Spinal cord (tissue), 10 donors: ENCODE measurements at places on chromosomes 11 and 22. TPM values are rescaled to one million over a fixed set of nuclear protein-coding genes. Genes with fewer than 3 reads are reported as not detected.

Gene MAJIN
- 0.50 TPM for total RNA-seq

Gene KRTAP5-7
- 0.17 TPM for total RNA-seq

Gene CCDC89
- 2.1 TPM for total RNA-seq

Gene GNAZ
- 46.5 TPM for total RNA-seq

Gene MYBPC3
- total RNA-seq: 0.06 TPM

Gene ZP1
- total RNA-seq: not detected

Gene LMNTD2
- 0.79 TPM for total RNA-seq

Gene FJX1
- total RNA-seq: 25.6 TPM

Gene LDLRAD3
- total RNA-seq: 20.9 TPM

Gene PGGHG
- total RNA-seq: 15.9 TPM

Gene LARGE1
- 31.6 TPM for total RNA-seq

Gene RNF141
- 51.6 TPM for total RNA-seq

Gene KCTD17
- 35.5 TPM for total RNA-seq

Gene SCGB2A2
- total RNA-seq: not detected

Gene OR8G1
- not detected for total RNA-seq

Gene PLAAT4
- 12.2 TPM for total RNA-seq

Gene SLC22A8
- total RNA-seq: 95.5 TPM

Gene TPCN2
- 13.8 TPM for total RNA-seq

Gene SAC3D1
- 4.0 TPM for total RNA-seq

Gene UBE4A
- total RNA-seq: 56.9 TPM

Gene FAM89B
- 7.0 TPM for total RNA-seq

Gene LYVE1
- 56.5 TPM for total RNA-seq

Gene KLHL35
- 6.1 TPM for total RNA-seq

Gene VPS51
- total RNA-seq: 122 TPM

Gene RAB38
- 21.7 TPM for total RNA-seq

Gene CD3E
- not detected for total RNA-seq

Gene ALDH3B1
- 2.9 TPM for total RNA-seq

Gene KCTD14
- 6.4 TPM for total RNA-seq

Gene TMEM258
- 170 TPM for total RNA-seq

Gene ZNRF3
- 10.4 TPM for total RNA-seq

Gene LMO2
- 22.3 TPM for total RNA-seq

Gene CBLIF
- not detected for total RNA-seq

Gene BBOX1
- total RNA-seq: 23.5 TPM

Gene OR8D1
- total RNA-seq: not detected

Gene SLC6A5
- total RNA-seq: 56.9 TPM

Gene OR52A1
- not detected for total RNA-seq

Gene TEX12
- 0.99 TPM for total RNA-seq

Gene BIRC3
- total RNA-seq: 3.9 TPM

Gene JAML
- total RNA-seq: 9.2 TPM

Gene HTR3B
- total RNA-seq: 0.79 TPM

Gene PLA2G6
- total RNA-seq: 32.6 TPM

Gene SMC1B
- total RNA-seq: 0.11 TPM

Gene OR4A15
- not detected for total RNA-seq

Gene KCNA4
- 3.5 TPM for total RNA-seq

Gene TMEM9B
- total RNA-seq: 74.4 TPM

Gene OR8A1
- not detected for total RNA-seq

Gene TMEM191B
- total RNA-seq: 3.4 TPM

Gene MS4A12
- not detected for total RNA-seq

Gene C22orf31
- not detected for total RNA-seq
